T-helper 17 cell (primary cell): ENCODE measurements at places on chromosomes 5 and 9. TPM values are rescaled to one million over a fixed set of nuclear protein-coding genes. Genes with fewer than 3 reads are reported as not detected.
A peak's percentile ranks its signal among the peaks of the same experiment; 100 is the strongest.

DNA sequence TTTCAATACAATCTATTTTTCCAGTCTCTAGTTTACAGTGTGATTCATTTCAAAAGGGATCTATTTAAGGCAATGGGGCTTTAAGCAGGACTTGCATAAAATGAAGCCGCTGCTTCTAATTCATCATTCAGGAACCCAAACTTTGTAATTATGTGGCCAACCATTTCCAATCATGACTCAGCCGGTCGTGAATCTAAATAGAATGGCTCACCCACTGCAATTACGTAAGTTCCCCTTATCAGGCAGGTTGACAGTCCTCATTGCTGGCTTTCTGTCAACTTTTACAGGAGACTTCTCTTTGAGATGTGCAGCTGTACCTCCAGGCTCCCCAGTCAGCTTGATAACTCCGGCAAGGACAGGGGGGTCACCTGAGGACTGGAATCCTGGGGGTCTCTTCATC, 152.8 kb upstream of the DAP start:
- H3K27me3 ChIP-seq = peaks cover 10% of the 10 kb centered on the region
- no peak overlapping the region for H3K4me3 ChIP-seq
- no peaks in the 10 kb centered on the region for H3K4me1 ChIP-seq

DNA sequence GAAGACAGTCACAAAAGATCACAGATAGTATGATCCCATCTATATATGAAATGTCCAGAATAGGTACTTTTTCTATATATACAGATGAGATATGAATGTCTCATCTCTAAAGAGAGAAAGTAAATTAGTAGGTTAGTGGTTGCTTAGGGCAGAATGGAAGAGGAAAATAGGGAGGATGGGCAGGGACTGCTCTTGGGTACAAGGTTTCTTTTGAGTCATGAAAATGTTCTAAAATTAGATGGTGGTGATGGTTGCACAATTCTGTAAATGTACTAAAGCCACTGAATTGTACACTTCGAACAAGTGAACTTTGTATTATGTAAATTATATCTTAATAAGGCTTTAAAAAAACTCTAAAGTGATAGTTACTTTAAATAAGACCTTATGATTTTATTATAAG, 59.6 kb upstream of the GRAMD2B start:
- peak overlapping the region; percentile 35 for H3K27ac ChIP-seq
- no peak for DNase-seq
- H3K4me1 ChIP-seq = no peaks in the 10 kb centered on the region
- H3K27me3 ChIP-seq = no peaks in the 10 kb centered on the region
- no peak overlapping the region for H3K4me3 ChIP-seq

DNA sequence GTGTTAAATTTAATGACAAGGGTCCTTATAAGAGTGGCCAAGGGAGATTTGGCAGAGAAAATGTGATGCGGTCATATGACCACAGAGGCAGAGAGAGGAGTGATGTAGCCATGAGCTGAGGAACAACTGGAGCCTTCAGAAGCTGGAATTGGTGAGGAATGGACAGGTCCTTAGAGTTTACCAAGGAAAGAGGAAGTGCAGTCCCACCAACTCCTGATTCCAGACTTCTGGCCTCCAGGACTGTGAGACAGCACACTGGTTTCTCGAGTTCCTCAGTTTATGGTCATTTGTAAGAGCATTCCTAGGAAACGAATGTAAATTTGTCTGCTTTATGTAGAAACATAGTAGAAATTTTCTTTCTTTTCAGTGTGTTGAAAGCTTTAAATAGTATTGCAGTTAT, 410.1 kb downstream of the CDH18 start:
- H3K36me3 ChIP-seq = no peaks in the 10 kb centered on the region
- DNase-seq = no peak
- H3K4me3 ChIP-seq = no peak overlapping the region
- H3K4me1 ChIP-seq = no peaks in the 10 kb centered on the region
- no peaks in the 10 kb centered on the region for H3K27me3 ChIP-seq

- H3K36me3 ChIP-seq = no peaks in the 10 kb centered on the region
- no peak overlapping the region for H3K4me3 ChIP-seq
- H3K27me3 ChIP-seq = no peaks in the 10 kb centered on the region
- no peaks in the 10 kb centered on the region for H3K4me1 ChIP-seq
- no peak for DNase-seq
- H3K27ac ChIP-seq = no peak overlapping the region
Observed at GRCh38 chr5:128764601-128765310, 200.5 kb upstream of the SLC27A6 start.

DNA sequence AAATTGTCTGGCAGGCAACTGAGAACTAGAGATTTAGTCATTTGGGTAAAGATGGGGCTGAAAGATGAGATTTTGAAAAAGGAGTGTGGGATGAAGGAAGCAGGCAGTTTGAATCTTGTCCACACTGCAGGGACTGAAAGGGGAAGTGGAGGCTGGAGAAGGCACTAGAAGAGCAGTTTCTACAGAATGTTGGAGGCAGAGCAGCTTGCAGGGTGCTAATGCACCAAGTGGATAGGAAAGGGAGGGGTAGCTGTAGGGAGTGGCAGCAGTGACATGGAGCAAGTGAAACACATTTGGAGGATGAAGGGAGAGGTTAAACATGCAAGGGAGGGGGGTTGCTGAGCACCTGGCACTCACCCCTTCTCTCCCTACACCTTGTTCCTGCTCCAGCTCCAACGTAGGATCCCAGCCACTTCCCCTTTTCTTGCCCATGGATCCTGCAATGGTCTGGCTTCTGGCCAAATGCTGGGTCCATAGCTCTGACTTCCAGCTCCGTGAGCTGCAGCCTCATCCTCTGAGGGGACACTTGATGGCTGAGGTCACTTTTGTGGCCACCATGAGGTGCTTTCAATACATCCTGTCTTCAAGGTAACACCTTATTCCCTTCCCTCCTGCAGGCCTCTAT, 30.0 kb upstream of the FGD3 start:
- peak overlapping the region; percentile 63 for H3K27ac ChIP-seq
- peaks cover 6% of the 10 kb centered on the region for H3K36me3 ChIP-seq
- no peak overlapping the region for H3K4me3 ChIP-seq
- peaks cover 20% of the 10 kb centered on the region for H3K27me3 ChIP-seq
- peaks cover 21% of the 10 kb centered on the region for H3K4me1 ChIP-seq
- DNase-seq = no peak

GRCh38 chr9:87336914-87337333, 160.7 kb upstream of the DAPK1 start:
- peaks cover 10% of the 10 kb centered on the region for H3K4me1 ChIP-seq
- H3K27ac ChIP-seq = no peak overlapping the region
- DNase-seq = no peak
- peaks cover 66% of the 10 kb centered on the region for H3K27me3 ChIP-seq

DNA sequence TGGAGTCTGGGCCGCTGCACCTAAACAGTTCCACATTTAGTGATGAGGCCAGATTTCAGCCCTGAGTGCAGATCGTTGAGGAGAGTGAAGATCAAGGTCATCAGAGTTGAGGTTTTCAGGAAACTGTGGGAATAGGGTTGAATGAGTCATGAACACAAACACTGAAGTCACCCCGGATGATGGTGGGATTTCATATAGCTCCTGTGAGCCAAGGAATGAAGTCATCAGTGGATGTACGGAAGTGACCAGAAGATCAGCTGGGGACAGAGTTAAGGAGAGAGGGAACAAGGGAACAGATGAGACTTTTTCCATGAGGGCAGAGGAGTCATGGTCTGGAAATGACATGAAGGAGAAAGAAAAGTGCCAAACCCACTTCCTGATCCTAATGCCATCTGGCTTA, 36.5 kb downstream of the PALM2AKAP2 start:
- H3K27me3 ChIP-seq = peaks cover 20% of the 10 kb centered on the region
- H3K4me1 ChIP-seq = peaks cover 2% of the 10 kb centered on the region
- no peak overlapping the region for H3K4me3 ChIP-seq
- H3K36me3 ChIP-seq = no peaks in the 10 kb centered on the region
- no peak overlapping the region for H3K27ac ChIP-seq

- no peaks in the 10 kb centered on the region for H3K36me3 ChIP-seq
- H3K4me1 ChIP-seq = peaks cover 16% of the 10 kb centered on the region
Observed at GRCh38 chr9:136765041-136765440, 723 bp upstream of the LCN15 start.

DNA sequence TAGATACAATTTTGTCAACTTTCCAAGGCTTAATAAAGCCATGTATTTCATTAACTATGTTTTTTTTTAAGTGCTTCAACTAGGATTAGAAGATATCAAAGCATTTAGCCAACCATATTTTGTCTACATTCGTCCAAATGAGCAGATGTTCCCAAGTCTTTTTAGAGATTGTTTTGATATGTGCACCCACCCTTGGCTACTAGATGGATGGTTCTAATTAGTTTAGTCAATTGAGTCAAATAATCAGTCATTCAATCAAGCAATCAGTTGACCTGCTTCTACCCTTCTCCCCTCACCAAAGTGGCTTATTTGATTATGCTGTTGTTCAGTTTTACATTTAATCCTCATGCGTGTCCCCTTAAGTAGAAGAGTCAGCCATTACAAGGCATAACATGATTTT, 319.5 kb upstream of the TNC start:
- no peaks in the 10 kb centered on the region for H3K36me3 ChIP-seq
- H3K4me1 ChIP-seq = no peaks in the 10 kb centered on the region
- no peak for DNase-seq
- H3K27me3 ChIP-seq = no peaks in the 10 kb centered on the region

GRCh38 chr5:12647613-12648012, 743.4 kb upstream of the CTNND2 start:
- DNase-seq = no peak
- no peaks in the 10 kb centered on the region for H3K36me3 ChIP-seq
- H3K27me3 ChIP-seq = no peaks in the 10 kb centered on the region
- H3K27ac ChIP-seq = no peak overlapping the region
- H3K4me3 ChIP-seq = no peak overlapping the region

DNA sequence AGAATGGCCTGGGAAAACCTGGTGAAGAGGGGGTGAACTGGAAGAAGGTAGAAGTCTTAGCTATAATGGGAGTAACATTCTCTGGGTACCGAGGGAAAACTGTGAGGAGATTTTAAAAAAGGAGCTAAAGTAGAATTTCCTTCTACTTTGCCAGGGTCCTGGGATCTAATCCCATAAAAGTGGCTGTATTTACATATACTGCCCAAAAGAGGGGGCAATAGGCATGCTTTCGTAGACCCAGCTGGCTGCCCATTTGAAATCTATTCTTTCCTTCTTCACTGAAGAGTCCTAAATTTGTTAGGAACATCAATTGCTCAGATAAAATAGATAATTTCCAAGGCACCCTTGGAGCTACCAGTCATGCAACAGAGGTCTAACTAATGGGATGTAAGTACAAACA, 159.2 kb downstream of the CDC42SE2 start:
- H3K4me1 ChIP-seq = peaks cover 16% of the 10 kb centered on the region
- no peak overlapping the region for H3K4me3 ChIP-seq
- no peak for DNase-seq
- H3K27me3 ChIP-seq = no peaks in the 10 kb centered on the region
- peaks cover 7% of the 10 kb centered on the region for H3K36me3 ChIP-seq

GRCh38 chr9:22216730-22217172, 207.6 kb upstream of the CDKN2B start:
- H3K4me3 ChIP-seq = no peak overlapping the region
- H3K27me3 ChIP-seq = no peaks in the 10 kb centered on the region
- H3K36me3 ChIP-seq = no peaks in the 10 kb centered on the region
- DNase-seq = no peak
- H3K27ac ChIP-seq = no peak overlapping the region

DNA sequence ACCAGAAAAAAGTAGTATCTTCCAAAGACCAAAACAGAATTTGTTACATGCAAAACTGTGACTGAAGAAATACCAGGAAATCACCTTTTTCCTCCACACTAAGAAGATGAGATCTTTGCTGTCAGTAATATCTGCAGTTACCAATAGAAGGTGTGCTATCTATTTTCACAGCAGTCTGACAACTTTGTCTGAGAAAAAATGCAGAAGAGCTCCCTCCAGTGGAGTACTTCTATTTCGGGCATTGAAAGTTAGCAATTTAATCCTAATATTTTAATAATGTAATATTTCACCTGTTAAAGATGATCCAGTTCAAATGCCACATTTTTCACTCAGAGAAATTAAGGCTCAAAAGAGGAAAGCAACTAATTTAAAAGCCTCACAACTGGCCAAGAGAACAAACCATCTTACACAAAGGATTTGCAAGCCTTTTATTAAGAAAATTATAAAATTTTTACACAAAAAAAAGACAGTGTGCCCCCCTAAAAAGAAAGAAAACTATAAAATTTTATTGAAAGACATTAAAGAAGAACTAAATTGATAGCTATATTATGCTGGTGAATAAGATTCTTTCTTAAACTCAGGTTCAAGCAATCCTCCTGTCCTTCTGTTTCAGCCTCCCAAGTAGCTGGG, 50.6 kb downstream of the DEPDC1B start:
- no peak overlapping the region for H3K4me3 ChIP-seq
- no peaks in the 10 kb centered on the region for H3K27me3 ChIP-seq
- H3K4me1 ChIP-seq = no peaks in the 10 kb centered on the region
- no peak for DNase-seq
- H3K36me3 ChIP-seq = no peaks in the 10 kb centered on the region

DNA sequence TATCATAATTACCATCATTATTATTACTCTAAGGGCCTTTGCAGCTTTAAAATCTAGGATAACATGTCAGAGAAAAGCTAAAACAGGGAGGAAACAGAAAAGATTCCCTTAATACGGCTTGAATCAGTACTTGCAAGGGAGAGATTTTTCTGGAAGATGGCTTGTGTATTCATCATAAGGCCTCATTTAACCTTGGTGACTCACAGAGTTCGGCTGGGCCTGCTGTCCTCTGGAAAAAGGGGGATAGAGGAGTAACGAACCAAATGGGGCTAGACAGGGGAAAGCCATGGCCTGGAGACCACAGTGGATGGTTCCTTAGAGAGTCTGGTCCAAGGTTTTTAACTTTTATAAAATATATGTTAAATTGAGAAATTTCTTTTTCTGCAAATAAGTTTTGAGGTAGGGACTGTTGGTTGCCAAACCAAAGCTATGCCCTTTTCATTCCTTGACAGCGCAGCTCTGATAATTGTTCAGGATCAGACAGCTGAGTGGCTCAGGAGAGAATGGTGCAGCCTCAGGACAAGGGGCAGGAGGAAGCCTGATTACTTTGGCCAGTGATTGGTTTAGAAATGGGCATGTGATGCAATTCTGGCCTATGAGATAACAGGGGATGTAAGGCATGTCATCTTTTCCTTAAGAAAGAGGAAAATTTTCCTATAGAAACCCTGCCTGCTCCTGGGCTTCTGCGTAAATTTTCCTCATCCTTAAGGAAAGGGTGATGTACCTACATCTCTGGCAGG, 25.6 kb upstream of the GSN start:
- no peak for DNase-seq
- H3K27me3 ChIP-seq = no peaks in the 10 kb centered on the region
- H3K4me1 ChIP-seq = peaks cover under 1% of the 10 kb centered on the region
- H3K4me3 ChIP-seq = no peak overlapping the region

- peaks cover 3% of the 10 kb centered on the region for H3K36me3 ChIP-seq
- no peak overlapping the region for H3K27ac ChIP-seq
- H3K4me1 ChIP-seq = peaks cover 10% of the 10 kb centered on the region
- peaks cover 29% of the 10 kb centered on the region for H3K27me3 ChIP-seq
- no peak for DNase-seq
Observed at GRCh38 chr5:77492653-77493000, 511 bp upstream of the WDR41 start.

- no peak overlapping the region for H3K27ac ChIP-seq
- no peak for DNase-seq
- H3K27me3 ChIP-seq = peaks cover 18% of the 10 kb centered on the region
- H3K4me3 ChIP-seq = no peak overlapping the region
- H3K36me3 ChIP-seq = no peaks in the 10 kb centered on the region
Observed at GRCh38 chr9:70832492-70832891, 288.9 kb downstream of the TRPM3 start.

The ABCA1 gene
- 16.0 TPM for total RNA-seq

The HTR1A gene
- not detected for total RNA-seq

The TXNDC8 gene
- not detected for total RNA-seq

The FGF18 gene
- 0.50 TPM for total RNA-seq

The TOR1A gene
- 17.2 TPM for total RNA-seq

The C9orf43 gene
- 0.65 TPM for total RNA-seq

The DDX4 gene
- not detected for total RNA-seq

The SLC6A19 gene
- total RNA-seq = not detected

The NUTM2G gene
- total RNA-seq = not detected

The IFNA21 gene
- total RNA-seq = not detected

The FOXD4L3 gene
- not detected for total RNA-seq
